ENCODE measurements at places on chromosomes 12 and 14. TPM values are rescaled to one million over a fixed set of nuclear protein-coding genes. Genes with fewer than 3 reads are reported as not detected.

- DNase-seq, result no peak
Measured at GRCh38 chr12:94987801-94988200, 15.7 kb downstream of the NDUFA12 start.

The ASPG gene
- 0.46 TPM for total RNA-seq

- no peak for DNase-seq
Measured at GRCh38 chr12:105273601-105274000, 37.6 kb upstream of the APPL2 start.

DNA sequence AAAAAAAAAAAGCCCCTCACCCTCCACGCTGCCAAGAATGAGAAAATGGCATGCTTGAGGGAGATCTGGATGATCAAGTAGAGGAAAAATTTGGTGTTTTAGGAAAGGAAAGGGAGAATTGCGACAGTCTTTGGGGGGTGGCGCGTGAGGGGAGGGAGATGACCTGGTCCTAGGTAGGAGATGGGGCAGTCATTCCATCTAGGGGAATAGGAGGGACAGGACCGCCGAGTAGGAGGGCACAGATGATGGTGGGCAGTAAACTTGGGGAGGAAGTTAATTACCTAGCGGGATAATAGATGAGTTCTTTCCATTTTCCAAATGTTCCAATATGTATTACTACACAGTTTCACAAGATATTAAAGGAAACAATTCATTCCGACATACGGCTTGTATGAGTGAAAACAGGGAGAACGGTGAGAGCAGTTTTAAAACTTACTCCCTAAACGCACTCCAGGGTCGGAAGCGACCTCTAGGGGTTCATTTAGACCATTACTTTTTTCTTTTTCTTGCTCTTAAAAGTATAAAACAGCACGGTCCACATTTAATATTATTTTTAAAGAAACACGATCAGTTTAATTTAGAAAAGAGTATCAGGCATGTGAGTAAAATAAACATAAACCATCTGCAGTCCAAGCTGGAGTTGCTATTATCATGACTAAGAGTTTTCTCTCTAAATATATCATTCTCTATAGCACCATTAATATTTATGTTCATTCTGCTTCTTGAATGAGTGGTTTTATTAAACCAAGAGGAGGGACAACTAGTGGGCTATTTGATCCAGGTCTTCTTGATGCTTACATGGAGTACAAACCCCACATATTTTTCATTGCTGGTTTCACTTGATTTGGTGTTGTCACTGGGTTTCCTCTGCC lies 3.0 kb upstream of the FNTB start:
- DNase-seq, result no peak

DNA sequence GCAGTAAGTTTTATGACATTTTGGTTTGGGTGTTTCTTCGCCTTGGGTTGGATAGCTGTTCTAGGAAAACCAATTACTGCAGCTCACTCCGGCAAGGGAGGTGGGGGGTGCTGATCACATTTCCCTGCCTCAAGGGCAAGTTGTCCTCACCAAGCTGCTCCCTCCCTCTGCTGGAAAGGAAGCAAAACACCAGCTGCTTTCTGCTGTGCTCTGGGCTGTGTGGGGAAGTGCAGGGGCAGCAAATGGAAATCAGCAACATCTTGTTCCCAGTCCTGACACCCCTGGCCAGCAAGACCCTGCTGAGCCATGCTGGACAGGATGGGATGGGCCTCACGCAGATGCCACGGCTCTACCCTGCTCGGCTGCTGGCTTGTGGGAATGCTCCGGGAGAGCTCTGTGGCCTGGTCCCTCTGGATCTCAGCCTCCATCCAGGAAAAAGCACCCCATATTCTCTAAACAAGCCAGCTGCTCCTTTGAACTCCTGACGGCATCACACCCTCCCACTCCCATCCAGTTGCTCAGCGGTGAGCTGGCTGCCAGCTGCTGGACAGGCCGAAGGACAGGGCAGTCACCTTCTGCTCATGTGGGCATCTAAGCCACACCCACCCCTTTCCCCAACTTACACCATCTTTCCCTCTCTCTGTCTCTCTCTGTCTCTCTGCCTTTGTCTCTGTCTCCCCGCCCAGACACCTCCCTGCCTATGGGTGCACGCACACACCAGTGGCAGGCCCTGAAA lies 52.4 kb upstream of the EIF5 start:
- no peak for DNase-seq

GRCh38 chr12:62910549-62911169 lies 24.3 kb downstream of the PPM1H start:
- DNase-seq, result no peak

Measured in H1 (cell line).